ENCODE measurements at places on chromosomes 7 and 10.

GRCh38 chr10:121312587-121312986 is 285.7 kb downstream of the FGFR2 start:
- DNase-seq: no peak

DNA sequence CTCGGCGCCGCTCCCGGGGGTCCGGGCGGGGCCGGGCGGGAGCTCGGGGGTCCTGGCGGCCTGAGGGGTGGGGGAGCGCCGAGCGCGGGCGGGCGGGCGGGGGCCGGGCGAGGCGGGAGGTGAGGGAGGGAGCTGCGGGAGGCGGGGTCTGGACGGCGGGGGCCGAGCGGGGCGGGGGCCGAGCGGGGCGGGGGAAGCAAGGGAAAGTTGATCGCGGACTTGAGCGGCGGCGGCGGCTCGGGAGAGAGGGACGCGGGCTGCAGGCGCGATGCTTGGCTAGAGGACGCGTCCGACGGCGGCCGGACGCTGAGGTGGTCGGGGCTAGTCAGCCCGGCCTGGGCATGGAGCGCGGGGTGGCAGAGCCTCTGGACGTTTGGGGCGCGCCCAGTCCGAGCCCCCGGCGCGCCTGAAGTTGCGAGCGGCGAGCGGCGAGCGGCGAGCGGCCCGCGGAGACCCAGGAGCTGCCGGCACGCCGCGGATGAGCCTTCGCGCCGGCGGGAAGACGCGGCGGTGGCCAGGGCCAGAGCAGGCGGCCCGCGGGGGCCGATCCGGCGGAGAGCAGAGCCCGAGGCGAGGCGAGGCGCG is at the start of gene CDH23:
Gene CDH23, plus strand, starts transcription at position 210 of the 585 bp plus-strand sequence. CDS start 42,912 bp downstream, outside the sequence.
- DNase-seq: no peak

DNA sequence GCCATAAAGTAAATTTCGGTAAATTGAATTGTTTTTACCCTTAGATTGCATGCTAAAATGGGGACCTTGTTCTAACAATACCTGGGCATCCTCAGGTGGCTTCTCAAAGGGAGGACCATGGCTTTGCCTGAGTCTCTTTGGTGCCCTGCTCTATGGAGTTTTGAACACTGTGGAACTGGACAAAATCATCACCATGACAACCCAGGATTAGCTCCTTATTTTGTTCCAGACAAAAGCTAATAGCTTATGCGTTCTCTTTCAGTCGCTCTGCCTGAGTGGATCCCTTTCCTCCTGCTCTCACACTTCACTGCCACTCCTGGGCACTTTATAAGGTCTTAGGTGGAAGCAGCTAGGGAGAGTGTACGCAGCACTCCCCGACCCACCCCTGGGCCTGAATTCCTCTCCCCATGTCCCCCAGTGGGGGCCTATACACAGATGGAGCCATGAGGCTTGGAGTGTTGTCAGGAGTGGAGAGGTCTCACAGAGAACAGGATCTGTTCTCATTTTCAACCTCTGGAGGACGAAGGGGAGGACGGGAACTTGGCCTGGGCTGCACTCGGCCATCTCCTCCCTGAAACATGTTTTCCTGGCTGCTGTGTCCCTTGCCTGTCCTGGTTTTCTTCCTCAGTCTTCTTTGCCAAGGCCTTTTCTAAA is 19.0 kb downstream of the ADCYAP1R1 start:
- DNase-seq: no peak

GRCh38 chr10:62422068-62422590 is 48.0 kb downstream of the ZNF365 start:
- DNase-seq: no peak

- no peak for DNase-seq
These were observed 183.1 kb upstream of the PRSS58 start for GRCh38 chr7:142440906-142441411.

DNA sequence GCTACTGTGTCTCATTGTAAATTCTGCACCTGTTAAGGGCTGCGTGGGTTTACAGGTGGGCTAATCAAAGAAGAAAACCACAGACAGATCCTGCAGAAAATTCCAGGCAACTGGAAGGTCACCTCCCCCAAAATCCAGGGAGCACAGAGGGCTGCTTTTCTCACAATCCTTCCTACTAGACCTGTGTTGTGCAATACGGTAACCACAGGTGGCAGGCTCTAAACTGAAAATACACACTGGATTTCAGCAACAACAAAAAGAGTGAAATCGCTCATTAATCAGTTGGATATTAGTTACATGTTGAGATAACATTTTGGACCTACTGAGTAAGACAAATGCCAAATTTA is 83.2 kb downstream of the SLC16A9 start:
- no peak for DNase-seq

DNA sequence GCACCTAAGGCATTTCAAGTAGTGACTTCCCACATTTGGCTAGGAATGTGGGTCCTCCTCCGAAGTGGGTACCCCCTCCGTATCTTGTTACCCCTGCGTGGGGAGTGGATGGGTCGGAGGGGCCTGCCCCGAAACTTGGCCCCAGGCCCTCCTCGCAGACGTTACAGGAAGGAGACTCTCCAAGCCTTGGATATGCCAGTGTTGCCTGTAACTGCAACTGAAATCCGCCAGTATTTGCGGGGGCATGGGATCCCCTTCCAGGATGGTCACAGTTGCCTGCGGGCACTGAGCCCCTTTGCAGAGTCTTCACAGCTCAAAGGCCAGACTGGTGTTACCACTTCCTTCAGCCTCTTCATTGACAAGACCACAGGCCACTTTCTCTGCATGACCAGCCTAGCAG is 823 bp downstream of the TWNK start:
- no peak for DNase-seq

GRCh38 chr10:1057106-1057657 is 997 bp downstream of the WDR37 start:
- no peak for DNase-seq

GRCh38 chr7:116176226-116176625 is 34.1 kb upstream of the TES start:
- DNase-seq: no peak

DNA sequence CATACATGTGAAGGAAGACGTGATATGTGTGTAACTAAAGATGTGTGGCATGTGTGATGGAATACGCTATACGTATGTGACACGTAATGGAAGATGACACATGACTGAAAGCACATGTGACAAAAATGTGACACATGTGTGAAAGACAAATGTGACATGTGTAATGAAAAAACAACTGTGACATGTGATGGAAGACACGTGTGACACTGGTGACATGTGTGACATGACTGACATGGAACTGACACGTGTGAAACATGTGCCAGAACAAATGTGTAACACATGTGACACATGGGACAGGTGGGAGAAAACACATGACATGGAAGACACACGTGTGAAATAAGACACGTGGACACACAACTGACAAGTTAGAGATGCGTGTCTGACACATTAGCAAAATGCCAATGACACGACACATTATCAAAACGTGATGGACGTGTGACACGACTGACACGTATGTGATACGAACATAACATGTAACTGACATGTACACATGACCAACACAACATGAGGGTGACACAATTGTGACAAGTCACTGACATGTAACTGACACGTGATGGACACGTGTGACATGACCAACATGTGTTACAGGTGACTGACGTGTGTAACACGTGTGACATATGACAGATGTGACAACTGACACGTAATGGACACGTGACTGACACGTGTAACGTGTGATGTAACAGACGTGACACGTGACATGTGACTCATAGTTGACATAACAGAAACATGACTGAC is 24.4 kb downstream of the CRPPA start:
- no peak for DNase-seq

DNA sequence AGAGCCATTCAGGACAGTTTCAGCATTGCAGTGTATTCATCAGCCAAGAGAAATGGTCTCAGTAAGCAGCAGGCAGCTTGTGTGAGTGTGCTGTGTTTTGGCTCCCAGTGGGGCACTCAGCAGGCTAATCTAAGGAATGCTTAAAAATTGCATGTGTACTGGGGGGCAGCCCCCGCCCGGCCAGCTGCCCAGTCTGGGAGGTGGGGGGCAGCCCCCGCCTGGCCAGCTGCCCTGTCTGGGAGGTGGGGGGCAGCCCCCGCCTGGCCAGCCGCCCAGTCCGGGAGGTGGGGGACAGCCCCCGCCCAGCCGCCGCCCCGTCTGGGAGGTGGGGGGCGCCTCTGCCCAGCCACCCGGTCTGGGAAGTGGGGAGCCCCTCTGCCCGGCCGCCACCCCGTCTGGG is 116.2 kb downstream of the GRID1 start:
- no peak for DNase-seq
